ENCODE measurements at places on chromosomes 2 and 18.
A peak's percentile ranks its signal among the peaks of the same experiment; 100 is the strongest.

DNA sequence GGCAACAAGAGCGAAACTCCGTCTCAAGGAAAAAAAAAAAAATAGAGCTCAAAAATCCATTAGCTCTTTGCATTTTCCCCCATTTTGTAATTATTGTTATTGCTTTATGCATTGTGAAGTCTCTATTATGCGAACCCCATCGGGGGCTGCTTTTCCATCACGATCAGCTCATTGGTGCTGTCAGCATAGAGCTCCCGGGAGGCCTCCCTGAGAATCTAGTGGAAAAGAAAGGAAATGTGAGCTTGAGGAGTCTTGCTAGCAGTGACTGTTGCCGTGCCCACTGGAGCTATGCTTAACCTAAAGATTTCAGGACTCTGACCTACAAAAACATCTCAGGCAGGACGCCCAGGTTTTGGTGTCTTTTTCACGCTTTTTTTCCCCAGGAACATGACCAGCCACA, 102.6 kb upstream of the NDUFV2 start:
- no peak for DNase-seq

DNA sequence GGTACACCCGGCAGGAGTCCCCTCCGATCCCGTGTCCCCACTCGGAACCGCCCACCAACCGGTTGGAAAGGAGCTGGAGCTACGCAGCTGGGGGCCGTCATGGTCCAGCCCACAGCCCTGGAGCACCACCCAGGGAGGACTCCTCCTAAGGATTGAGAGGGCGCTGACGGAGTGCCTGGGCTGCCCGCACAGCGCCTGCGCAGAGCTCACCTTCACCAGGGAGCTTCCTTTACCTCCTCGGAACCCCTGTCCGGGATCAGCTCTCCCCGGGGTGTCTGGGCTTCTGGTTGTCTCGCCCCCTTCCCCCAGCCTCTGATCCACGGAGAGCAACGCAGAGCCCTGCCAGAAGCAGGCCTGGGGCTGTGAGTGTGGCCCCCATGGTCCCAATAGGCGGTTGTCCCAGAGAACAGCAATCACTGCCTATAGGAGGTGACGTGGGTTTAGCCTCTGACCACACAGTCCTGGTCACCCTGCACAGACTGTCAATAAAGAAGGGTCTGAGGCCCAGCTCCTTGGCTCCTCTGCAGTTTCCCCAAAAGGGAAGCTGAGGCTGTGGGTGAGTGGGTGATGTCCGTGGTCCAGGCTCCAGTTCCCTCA, 14.6 kb downstream of the ALPG start:
- no peak for DNase-seq

- DNase-seq, result no peak
These were observed 192.7 kb upstream of the REV1 start for GRCh38 chr2:99682275-99683060.

- DNase-seq, result no peak
These were observed 110.5 kb downstream of the ESCO1 start for GRCh38 chr18:21489919-21490495.

DNA sequence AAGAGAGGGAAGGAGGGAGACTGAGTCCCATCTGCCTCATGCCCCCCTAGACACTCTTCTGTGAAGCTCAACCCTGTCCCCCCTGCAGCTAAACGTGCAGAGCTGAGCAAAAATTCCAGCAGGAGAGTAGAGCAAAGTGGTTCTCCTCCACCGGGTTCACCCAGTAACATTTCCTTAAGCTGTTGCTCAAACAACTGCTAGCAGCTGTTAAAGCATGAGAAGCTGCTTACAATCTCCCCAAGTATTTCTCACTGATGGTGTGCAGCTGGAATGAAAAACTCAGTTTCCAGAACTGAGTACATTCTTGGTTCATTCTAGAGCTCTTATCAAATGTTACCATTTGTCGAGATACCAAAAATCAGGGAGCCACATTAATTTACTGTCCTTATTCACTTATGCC, 92.3 kb downstream of the STK39 start:
- DNase-seq, result no peak

GRCh38 chr2:275466-275865, 10.7 kb downstream of the ACP1 start:
- peak; percentile 35 for DNase-seq

- no peak for DNase-seq
These were observed 51.2 kb downstream of the WDR75 start for GRCh38 chr2:189492451-189492850.

DNA sequence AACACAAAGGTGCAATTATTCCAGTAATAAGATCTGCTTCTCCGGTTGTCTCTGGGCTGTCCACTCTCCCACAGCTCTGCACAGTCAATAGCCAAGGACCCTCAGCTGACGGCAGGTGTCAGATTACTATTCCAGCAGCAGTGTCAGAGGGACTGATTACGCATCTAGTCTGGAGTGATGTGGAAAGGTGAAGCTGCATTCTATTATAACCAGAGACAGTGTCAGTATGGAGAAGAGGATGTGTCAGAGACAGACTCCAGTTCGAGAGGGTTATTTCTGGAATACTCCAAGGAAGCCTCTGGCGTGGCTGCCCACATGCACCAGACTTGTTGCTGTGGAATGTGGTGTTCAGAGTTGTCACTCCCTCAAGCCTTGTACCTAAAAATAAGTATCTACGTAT, 163.6 kb upstream of the TMEM200C start:
- no peak for DNase-seq

- peak; percentile 66 for DNase-seq
These were observed 339 bp downstream of the ACAA2 start for GRCh38 chr18:49813069-49813318.

- peak; percentile 14 for DNase-seq
These were observed 195.7 kb downstream of the MTCL1 start for GRCh38 chr18:8901019-8901418.

DNA sequence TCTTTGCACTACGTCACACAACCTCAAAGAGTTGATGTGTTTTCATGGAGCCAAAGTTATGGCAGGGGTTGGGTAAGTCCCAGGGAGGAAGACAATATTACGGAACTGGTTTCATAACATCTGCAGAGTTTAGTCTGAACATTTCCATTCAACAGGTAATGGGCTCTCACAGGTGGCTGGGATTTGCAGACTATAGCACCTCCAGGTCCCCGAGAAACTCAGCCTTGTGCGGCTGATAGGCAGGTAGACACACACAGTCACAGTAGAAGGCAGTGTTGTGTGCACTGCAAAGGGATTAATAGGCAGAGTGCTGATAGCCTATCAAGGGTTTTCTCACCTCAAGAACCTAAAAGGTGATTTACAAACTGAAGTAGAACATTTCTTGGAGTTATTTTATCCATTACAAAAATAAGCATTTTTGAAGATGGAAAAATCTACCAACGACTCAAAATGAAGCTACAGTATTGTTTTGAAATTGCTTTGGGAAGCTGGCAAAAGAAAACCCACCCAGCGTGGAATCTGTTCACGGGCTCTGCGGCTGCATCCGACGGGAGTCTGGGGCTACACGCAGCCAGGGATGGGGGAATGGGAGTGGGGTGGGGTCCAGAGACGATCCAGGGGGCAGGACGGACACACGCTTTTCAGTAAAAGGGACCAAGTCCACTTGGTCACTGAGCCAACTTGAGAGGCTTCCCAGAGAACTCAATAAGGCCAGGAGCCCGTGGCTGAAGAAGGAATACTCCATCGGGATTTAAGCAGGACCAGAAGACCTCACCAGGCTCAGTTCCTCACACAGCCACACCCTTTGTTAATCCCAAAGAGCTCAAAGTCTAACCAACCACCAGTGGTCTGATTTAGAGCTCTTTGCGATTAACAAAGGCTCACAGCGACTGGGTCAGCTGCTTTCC, 82.9 kb downstream of the CHRNA1 start:
- no peak for DNase-seq

- DNase-seq, result no peak
These were observed 1101.4 kb downstream of the CBLN2 start for GRCh38 chr18:71442731-71443141.

- no peak for DNase-seq
These were observed 135.0 kb upstream of the ACKR3 start for GRCh38 chr2:236434593-236434992.
